ENCODE measurements at places on chromosomes 5 and 9. TPM values are rescaled to one million over a fixed set of nuclear protein-coding genes. Genes with fewer than 3 reads are reported as not detected.

The PCA3 gene
- not detected for total RNA-seq

The PAEP gene
- not detected for total RNA-seq

The LCN12 gene
- not detected for total RNA-seq

The PCDHA4 gene
- total RNA-seq: 0.04 TPM

The HTR1A gene
- not detected for total RNA-seq

The ZNG1A gene
- 51.1 TPM for total RNA-seq

The ANKRD18A gene
- total RNA-seq: 0.62 TPM

Data from H4 (cell line).